ENCODE measurements at places on chromosomes 5 and 9.

DNA sequence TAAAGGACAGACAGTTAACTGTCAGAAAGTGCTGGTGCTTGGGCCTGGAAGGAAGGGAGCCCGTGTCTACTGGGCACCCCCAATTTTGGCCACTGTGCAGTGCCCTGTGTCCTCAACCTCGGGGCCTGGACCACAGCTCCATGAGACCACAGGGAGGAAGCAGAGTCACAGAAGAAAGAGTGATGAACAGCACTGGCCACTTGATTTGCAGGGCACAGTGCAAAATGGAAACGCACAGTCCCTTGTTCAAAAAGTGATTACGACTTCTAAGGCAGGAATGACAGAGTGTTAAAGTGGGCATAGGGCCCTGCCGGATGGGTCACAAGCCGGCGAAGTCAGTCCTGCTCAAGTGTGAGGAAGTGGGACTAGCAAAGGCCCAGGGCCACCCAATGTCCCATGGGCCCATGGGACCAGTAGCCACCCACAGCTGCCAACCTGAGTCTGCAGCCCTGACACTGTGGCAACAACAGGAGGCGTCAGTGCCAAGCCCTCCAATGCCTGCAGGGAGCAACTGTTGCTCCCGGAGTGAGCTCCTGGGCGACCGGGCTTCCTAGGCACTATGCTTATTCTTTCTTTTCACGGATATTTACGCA, 85.4 kb downstream of the ADAMTS2 start:
- no peak for DNase-seq

GRCh38 chr9:112044881-112045280, 130.2 kb downstream of the SUSD1 start:
- DNase-seq: no peak

- DNase-seq: no peak
Measured at GRCh38 chr9:71073494-71073893, 47.9 kb downstream of the TRPM3 start.

DNA sequence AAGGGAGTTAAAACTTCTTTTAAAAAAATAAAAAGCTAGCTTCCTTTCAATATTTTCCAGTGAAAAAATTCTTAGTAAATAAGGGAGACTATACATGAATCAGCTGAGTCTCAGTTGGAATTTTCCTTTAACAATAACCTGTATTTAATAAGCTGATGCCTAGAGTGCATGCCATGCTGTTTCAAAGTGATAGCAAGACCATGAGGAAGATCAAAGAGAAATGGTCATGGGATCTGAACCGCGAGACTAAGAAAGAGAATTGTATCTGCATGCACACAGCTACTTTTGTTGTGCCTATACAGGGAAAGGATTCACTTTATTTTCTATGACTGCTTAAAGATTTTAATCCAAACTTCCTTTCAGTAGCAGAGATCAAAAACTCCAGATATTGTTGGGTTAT, 2217.0 kb downstream of the MAT2B start:
- no peak for DNase-seq

DNA sequence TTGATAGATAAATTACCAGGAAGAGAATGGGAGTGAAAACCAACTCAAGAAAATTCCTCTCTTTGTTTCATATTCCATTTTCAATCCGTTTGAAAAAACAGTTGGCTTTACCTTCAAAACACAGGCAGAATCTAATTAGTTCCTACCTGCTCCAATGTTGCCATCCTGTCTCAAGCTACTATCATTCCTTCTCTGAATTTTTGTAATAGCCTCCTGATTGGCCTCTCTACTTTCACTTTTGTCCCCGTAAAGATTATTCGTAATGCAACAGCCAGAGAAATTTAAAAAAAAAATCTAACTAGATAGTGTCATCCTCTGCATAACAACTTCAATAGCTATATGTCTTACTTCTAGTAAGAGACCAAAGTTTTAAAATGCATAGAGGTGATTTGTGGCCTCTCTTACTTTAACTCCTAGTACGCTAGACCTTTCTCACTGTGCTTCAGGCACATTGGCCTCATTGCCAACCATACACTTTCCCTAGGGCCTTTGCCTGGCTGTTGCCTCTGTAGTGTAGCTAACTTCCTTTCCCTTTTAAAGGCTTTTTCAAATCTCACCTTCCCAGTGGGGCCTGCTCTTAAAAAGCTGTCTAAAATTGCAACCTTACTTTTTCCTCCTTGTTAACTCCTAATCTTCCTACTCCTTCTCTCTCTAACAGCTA, 311.3 kb upstream of the GRIN3A start:
- DNase-seq: no peak

DNA sequence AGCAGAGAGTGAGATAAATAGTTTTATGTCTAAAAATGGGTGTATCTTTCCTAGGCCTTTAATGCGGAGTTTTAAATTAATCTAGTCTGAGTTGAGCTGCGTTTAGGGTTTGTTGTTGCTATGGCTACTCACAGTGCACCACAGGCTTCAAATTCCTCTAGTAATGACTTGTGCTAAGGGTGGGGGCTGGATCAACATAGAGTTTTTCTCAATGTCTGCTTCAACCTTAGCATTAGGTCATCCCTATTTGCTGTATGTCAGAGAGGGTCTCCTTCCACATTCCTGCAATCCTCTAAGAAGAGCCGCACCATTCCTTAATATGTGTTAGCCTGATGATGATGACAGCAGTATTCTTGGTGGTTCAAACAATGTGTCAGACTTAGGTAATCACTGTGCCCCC, 465.6 kb upstream of the KIF2A start:
- DNase-seq: no peak

- DNase-seq: no peak
Measured at GRCh38 chr5:122494109-122494508, 182.1 kb downstream of the SNCAIP start.

Data from stimulated activated CD4-positive, alpha-beta T cell treated with anti-CD3 and anti-CD28 coated beads, Interleukin-1b, Interleukin-23, amount 100 ng/mL, for 4 hours (primary cell).